ENCODE measurements at places on chromosomes 4 and X.

- no peak for DNase-seq
Measured at GRCh38 chr4:48604527-48604926, 114.5 kb downstream of the ZAR1 start.

- DNase-seq = no peak
Measured at GRCh38 chrX:27883468-27884092, 75.8 kb downstream of the MAGEB10 start.

GRCh38 chr4:145433684-145434083 is 48.0 kb upstream of the SMAD1 start:
- no peak for DNase-seq

DNA sequence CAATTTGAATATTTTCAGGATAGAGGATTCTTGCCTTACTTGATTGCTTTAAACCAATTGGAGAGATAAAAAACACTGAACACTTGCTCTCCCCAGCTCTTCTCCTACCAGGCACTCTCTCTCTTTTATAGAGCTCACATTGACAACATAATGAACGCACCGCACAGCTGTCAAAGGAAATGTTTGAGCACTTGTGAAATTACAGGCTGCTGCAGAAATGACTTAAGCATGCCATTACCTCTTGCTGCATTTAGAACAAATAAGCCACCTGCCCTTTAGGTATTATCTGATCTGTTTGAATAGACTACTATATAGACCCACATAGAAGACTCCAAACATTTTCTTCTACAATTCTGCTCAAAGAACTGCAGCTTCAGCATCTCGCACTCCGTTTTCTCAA is 227.7 kb downstream of the C4orf33 start:
- no peak for DNase-seq

DNA sequence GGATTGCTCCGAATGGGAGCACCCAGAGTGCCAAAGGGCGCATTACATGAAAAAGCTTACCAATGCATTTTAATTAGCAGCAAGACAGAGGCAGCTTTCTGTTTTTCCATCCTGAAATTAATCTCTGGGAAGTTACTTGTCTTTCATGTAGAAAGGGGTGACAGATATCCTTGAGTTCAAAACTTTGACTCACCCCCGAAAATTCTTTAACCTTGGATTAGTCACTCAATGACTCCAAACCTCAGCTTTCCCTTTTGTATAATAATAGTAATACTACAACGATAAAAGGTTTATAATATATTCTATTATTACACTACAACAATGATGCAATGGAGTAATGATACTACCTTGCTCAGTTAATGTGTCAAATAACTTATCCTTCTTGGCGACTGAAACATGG is 126.3 kb downstream of the ADAMTS3 start:
- DNase-seq = no peak

GRCh38 chr4:2977211-2978088 is 14.1 kb downstream of the GRK4 start:
- no peak for DNase-seq

- no peak for DNase-seq
Measured at GRCh38 chrX:106341823-106342222, 173.7 kb downstream of the PWWP3B start.

- no peak for DNase-seq
Measured at GRCh38 chr4:94931626-94932025, 173.9 kb downstream of the BMPR1B start.
